Sciatic nerve (tissue), 2 donors: ENCODE measurements at places on chromosomes 7 and 10. TPM values are rescaled to one million over a fixed set of nuclear protein-coding genes. Genes with fewer than 3 reads are reported as not detected.

DNA sequence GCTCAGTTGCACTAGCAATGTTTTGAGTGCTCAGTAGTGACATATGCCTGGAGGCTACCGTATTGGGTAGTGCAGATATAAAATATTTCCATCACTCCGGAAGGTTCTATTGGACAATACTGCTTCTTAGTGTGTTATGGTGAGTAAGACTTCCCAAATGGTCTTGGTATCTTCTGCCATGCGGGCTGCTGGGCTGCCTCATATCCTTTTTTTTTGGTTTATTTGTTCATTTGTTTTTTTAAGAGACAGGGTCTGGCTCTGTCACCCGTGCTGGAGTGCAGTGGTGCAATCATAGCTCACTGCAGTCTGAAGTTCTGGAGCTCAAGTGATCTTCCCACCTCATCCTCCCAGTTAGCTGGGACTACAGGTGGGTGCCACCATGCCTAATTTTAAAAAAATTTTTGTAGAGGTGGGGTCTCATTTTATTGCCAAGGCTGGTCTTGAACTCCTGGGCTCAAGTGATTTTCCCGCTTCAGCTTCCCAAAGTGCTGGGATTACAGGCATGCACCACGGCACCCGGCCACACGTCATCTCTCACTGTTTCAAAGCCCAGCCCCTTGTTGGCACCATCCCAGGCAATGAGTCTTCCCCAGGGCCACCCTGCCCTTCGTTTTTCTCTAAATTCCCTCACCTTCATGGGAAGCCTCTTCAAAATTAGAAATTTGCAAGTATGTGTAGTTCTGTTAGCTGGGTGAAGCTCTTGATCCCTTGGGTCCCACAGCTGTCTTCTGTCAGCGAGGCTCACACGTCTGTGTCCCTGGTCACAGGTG lies 111.0 kb upstream of the KLF14 start:
- no peak for DNase-seq

DNA sequence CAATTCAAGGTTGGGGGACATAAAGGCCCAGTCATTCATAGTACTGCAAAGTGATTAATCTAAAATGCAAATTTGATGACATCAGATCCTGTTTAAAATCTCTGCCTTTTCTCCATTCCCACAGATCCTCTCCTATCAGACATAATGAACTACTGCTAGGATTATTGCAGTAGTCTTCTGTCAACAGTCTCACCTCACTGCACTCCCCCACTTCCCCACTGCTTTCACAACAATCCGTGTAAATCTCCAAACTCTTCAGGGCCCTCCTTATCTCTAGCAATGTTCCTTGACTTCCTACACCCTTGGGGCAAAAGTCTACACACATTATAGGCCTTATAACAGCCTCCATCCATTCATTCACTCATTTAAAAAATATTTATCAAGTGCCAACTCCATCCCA lies 112.4 kb downstream of the KBTBD2 start:
- DNase-seq = no peak

- no peak for DNase-seq
Observed at GRCh38 chr7:120400806-120401455, 128.0 kb downstream of the KCND2 start.

The NEUROD6 gene
- total RNA-seq = not detected
